EH (cell line): ENCODE measurements at places on chromosomes 2 and 18.

GRCh38 chr2:128043041-128043440 lies 15.2 kb upstream of the SAP130 start:
- no peak for DNase-seq

- peak; percentile 75 for DNase-seq
Measured at GRCh38 chr18:35407871-35408481, 30.8 kb upstream of the ZNF396 start.

DNA sequence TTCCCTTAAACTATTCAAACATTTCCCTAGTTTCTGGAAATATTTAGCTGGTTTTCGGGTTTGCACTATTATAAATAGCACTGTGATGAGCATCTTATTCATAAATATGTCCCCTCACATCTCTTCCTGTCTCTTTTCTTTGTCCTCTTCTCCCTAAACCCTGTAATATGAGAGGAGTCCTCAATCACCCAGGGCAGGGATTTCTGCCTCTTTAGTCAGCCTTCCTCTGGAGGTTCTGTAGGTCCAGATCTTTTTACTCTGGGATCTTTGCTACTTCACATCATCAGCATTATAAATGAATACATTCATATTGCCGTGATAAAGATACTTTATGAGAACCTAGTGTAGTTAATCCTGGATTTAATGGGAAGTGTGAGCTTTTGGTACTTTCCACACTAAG lies 87.9 kb upstream of the TTN start:
- no peak for DNase-seq

GRCh38 chr2:173760553-173760952 lies 204.6 kb downstream of the SP3 start:
- DNase-seq, result peak; percentile 41

DNA sequence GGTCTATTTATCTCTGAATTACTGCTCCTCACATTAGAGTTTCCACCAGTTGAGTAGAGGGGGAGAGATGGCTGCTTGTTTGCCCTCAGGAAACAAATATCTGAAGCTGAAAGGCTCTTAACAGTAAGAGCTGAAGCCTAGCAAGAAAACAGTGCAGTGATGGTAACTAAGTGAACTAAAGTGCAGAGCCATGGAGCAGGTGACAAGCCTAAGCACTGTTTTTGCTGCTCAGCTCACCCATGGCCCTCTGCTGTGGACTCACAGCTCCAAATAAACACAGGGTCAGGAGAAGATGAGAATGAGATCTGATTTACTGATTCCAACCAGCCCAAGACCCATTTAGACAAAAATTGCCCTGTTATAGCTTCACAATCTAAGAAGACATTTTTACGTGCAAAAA lies 118.4 kb downstream of the ETAA1 start:
- no peak for DNase-seq

DNA sequence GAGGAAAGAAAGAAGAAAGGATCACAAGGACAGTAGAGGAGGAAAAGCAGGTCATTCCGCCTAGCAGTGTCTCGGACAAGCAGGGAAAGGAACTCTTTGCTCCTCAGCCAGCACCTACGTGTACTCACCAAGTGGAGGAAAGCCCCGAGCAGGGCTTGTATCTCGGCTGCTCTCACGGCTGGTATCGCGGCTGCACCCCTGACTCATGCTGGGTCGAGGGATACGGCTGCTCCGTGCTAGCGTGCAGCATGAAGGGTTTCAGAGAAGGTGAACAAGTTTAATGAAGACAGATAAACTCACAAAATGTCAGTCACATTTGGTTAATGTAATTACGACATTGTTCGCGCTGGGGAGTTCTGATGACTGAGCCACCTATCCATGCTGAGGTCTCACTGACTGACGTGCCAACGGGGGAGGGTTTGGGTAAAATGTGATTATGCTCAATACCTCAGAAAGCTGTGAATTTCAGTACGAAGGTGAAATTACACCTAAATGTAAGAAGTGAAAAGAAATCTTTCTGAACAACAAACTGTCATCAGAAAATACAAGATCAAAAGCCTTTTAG lies 112.1 kb upstream of the RNU4ATAC start:
- no peak for DNase-seq

- no peak for DNase-seq
Measured at GRCh38 chr18:13335903-13336302, 117.3 kb downstream of the LDLRAD4 start.

DNA sequence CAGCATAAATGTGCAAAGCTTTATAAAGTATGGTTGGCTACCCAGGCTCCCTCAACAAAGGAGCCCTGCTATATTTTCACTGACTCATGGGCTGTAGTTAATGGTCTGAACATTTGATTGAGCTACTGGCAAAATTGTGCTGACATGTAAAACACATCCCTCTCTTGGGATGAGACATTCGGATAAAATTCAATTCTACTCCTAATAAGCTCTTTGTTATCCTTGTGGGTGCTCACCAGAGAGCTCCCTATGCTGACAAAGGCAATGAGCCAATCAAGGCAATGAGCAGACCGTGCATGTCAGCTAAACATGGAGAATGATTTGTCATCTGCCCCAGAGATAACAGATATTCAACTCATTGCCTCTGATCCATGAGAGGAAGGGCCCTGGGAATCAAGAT lies 27.7 kb downstream of the SERPINB8 start:
- DNase-seq, result peak; percentile 72

DNA sequence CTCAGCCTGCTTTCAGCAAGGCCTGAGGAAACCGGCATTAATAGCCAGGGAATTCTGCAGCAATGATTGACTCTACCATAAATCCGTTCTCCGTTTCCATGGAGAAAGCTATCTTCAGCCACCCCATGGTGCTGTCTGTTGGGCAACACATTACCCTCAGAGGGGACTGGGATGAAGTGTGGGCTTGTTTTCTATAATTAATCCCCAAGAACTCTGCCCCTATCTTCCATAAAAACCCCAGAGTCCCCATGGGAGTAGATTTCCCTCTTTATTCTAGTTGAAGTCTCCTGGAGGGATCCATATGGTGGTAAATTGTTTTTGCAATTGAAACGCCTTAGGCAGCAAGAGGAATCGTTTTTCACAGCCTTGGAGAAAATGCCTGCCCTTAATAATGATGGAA lies 9.2 kb downstream of the G6PC2 start:
- DNase-seq, result no peak

GRCh38 chr18:3441290-3441689 lies 8.7 kb upstream of the TGIF1 start:
- DNase-seq, result peak; percentile 45

DNA sequence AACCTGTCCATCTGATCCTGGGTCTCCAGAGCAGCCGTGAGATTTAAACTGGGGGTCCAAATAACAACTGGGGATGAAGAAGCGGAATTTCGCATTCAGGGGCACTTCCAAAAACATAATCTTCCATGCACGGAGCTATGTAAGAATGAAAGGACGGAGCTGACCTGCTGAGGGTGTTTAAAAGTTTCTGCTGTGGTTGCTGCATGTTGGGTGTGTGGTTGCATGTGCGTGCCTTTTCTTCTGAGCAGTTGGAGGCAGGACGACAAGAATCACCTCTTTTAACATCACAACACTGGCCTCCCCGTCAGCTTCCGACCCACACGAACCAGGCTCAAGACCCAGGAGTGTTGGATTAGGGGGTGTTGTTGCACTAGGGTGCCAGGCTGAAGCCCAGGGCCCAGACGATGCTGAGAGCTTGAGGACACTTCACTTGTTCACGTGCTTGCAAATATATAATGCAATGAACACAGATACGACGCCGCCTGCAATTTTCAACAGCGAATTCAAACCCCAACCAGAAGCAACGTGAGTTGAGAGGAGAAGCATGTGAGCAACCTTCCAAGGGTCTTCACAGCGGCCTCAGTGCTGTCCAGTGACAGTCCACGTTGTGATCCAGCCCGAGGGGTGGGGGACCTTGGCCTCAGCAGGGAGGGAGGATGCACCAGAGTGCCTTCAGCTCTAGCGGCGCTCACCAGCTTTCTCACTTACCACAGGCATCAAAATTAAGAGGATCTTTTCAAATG lies 76.0 kb upstream of the SALL3 start:
- no peak for DNase-seq
